ENCODE measurements at places on chromosomes 3 and 15.

DNA sequence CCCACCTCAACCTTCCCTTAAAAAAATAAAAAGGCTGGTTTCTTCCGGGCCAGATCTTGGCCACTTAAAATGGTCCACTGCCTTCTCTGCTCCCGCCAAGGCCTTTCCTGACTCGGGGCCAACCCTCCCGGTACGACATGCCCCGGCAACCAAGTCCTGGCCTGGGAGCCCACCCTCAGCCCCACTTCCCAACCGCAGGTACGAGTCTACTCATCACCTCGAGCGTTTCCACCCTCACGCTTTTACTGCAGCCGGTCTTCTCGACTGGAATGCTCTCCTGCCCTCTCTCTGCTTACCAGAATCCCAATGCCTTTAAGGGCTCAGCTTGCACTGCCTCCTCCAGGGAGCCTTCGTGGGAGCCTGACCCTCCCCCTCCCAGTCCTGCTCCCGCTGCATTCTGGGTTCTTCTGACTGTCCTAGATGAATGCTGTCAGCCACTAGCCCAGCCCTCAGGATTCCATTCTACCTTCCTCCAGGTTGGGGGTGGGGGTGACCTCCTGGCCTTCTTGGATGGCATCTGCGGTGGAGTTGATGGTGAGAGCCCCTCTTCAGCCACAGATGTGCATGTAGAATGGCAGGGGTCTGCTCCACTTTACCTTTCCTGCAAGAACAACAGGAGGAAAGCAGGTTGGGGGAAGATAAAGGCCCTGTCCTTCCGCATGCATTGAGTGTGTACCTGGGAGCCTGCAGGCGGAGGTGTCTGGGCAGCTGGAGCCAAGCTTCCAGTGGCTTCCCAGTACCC, 1.1 kb upstream of the CSRNP1 start:
- peak; percentile 58 for DNase-seq

DNA sequence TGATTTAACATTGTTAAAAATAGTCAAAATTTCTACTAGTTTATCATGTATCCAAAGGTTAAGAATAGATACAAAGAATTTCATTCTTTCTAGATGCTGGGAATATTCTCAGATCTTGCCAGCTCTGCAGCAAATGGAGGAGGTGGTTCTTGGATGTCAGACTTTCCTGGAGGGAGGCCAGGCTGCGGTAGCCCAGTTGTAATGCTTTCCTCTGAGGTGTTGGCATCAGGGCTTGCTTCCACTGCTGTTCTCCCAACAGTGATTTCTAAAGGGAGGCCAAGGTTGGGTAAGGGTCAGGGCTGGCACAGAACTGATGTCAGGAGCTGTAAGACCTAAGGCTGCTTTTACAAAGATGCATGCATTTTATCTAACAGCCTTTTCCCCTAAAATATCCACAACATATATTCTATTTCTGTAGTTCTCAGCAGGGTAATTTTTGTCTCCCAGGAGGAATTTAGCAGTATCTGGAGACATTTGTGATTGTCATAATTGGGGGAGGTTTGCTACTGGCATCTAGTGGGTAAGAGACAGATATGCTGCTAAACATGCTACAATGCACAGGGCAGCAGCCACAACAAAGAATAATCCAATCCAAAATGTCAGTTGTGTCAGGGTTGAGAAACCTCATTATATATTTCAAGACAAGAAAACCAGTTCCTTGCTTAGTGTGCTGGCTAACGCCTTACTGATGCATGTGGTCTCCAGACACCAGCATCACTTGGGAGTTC, 42.0 kb upstream of the SPTSSB start:
- no peak for DNase-seq

GRCh38 chr15:66622591-66623022, 56.8 kb upstream of the LCTL start:
- no peak for DNase-seq

GRCh38 chr15:68578175-68578979, 416 bp upstream of the CORO2B start:
- peak; percentile 75 for DNase-seq

DNA sequence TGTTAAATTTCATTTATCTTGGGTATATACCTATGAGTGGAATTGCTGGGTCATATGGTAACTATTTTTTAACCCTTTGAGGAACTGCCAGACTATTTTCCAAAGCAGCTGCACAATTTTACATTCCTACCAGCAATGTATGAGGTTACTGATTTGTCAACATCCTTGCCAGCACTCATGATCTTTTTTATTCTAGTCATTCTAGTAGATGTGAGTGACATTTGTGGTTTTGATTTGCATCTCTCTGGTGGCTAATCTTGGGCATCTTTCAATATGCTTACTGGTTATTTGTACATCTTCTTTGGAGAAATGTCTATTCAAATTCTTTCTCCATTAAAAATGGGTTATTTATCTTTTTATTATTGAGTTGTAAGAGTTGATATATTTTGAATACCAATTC, 21.3 kb upstream of the LRRC58 start:
- DNase-seq, result no peak

DNA sequence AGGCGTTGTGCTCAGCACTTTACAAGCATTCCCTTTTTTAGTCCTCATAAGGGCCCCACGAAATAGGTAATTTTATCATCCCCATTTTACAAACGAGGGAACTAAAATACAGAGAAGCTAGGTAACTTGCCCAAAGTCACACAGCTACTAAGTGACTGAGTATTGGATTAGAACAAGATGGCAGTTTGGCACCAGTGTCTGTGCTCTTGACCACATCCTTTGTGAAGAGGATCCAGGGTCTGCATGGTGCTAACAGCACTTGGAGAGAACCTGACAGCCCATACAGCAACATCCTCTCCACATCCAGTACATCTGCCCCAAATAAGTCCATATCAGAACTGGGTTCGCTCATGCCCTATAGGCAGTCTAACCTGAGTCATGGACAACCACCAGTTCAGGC, 21.8 kb upstream of the DAPK2 start:
- no peak for DNase-seq

- no peak for DNase-seq
Measured at GRCh38 chr3:105622169-105622568, 246.6 kb downstream of the CBLB start.

DNA sequence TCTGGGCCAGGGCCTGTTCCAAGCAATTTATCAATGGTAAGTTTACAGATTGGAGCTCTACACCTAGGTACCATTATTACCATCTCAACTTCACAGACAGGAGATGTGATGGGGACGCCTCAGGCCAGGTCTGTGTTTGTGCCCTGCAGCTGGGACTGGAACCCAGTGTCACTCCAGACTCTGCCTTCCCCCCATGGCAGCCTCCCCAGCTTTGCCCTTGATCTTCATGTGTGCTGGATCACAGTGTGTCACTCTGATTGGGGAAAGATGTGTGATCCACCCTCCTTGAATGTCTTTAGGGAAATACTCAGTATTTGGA, 59.6 kb downstream of the MGLL start:
- no peak for DNase-seq

DNA sequence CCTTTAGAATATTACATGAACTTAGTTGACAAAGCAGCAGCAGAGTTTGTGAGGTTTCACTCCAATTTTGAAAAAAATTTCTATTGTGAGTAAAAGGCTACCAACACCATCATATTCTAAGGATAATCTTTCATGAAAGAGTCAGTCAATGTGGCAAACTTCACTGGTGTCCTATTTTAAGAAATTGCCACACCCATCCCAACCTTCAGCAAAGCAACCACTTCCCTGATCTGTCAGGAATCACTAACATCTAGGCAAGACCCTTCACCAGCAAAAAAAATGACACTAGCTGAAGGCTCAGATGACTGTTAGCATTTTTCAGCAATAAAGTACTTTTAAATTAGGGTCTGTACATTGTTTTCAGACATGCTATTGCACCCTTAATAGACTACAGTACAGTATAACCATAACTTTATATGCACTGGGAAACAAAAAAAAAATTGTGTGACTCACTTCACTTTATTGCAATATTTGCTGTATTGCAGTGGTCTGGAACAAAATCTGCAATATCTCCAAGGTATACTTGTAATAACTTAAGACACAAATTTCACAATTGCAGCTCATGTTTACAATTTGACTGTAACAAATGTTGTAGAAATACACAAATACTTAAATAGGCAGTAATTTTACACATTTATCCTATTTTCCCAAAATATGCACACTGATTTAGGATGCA, 38.9 kb upstream of the ALCAM start:
- no peak for DNase-seq

DNA sequence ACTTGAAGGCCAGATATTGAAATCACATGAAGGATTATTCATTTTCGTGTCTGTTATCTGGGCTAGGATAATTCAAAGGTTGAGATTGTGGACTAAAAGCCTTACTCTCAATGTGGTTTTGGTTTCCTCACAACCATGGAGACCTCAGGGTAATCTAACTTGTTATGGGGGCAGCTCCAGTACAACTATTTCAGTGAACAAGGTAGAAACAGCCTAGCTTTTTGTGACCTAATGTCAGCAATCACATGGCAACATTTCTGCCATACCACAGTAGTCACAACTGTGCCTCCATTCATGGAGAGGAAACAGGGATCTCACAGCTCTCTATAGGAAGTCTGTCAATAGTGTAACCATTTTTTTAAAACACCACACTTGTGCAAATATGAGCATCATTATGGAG, 62.4 kb upstream of the RARB start:
- no peak for DNase-seq

- DNase-seq, result no peak
Measured at GRCh38 chr15:34292621-34293020, 45.0 kb downstream of the SLC12A6 start.

GRCh38 chr3:185631508-185632206, 45.6 kb downstream of the SENP2 start:
- no peak for DNase-seq

- no peak for DNase-seq
Measured at GRCh38 chr15:77571181-77571580, 61.5 kb downstream of the LINGO1 start.

DNA sequence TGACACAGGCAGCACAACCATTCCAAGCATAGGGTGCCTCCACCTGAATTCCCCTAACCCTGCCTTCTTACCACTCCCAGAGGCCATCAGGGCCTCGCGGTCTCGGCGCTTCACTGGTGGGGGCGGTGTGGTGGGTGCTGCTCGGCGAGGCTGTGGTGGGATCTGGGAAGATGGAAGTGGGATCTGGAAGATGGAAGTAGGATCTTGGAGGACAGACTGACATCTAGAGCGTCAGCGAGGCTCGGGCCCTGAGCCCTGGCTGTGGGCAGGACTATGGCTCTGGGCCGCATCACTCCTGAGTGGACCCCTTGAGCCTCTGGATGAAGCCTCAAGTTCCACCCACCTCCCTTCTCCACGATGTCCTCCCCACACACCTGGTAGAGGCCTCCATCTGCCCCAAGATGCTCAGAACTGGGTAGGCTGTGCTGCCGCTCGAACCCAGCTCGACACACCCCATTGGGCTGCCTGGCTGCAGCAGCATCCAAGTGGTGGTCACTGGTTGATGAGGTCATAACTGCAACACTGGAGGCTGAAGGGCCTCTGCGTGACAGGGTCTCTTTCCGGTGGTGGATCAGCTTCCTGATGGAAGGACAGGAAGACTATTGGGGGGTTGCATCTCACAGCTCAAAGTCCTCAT, 3.6 kb downstream of the NCKIPSD start:
- DNase-seq, result no peak

DNA sequence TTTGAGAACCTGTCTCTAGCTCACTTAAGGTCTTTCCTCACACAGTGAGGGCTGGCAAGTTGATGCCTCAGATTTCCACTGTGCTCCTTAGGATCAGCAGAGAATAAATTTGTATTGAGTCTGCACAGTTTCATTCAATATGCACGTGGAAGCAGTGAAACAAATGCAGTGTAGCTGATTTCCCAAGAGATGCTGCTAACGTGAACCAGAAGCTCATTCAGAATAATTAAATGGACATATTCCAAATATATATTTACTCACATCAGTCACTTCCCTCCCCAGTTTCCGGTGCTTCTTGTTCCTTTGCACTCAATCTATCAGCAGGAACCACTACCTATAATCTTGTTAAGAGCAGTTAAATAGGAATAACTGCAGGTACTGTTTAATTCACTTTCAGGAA, 86.1 kb downstream of the UNC13C start:
- DNase-seq, result no peak

All from endothelial cell (in vitro differentiated cells).